ENCODE measurements at places on chromosomes 2 and 18.
A peak's percentile ranks its signal among the peaks of the same experiment; 100 is the strongest.

DNA sequence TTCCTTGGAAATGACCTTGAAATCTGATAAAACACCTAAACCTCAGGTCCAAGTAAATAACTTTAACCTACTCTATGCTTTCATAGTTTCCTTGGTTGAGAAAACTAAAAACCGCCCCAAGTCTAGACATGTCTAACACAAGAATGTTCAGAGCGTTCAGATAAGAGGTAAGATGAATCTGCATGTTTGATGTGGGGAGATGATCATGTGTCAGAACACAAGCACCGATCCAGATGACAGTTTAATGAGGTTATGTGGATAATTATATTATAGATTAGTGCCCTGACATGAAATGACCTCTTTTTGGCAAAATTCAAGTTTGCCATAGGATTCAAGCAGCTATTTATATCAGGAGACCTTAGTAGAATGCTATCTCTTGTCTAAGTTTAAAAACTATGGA, 729.8 kb upstream of the SOX11 start:
- no peak for DNase-seq

DNA sequence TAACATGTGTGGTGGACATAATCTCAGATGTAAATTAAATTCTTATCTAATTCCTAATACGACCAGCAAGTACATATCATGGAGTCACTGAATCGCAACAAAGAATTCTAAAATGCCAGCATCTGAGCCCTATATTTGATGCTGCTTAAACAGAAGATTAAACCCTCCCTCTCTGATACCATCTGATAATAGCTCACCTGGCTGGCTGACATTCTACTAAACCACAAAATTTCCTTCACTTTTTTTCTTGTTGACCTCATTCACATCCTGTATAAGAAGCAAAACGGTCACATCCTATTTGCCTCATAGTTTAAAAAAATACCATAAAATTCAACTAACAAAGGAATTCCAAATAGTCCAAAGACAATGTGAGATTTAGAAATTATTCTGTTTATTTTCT, 371.6 kb upstream of the SLC8A1 start:
- DNase-seq, result peak; percentile 16

- DNase-seq, result no peak
These were observed 408.7 kb upstream of the NRP2 start for GRCh38 chr2:205273627-205274026.

- DNase-seq, result no peak
These were observed 114.0 kb downstream of the DSEL start for GRCh38 chr18:67402543-67402942.

DNA sequence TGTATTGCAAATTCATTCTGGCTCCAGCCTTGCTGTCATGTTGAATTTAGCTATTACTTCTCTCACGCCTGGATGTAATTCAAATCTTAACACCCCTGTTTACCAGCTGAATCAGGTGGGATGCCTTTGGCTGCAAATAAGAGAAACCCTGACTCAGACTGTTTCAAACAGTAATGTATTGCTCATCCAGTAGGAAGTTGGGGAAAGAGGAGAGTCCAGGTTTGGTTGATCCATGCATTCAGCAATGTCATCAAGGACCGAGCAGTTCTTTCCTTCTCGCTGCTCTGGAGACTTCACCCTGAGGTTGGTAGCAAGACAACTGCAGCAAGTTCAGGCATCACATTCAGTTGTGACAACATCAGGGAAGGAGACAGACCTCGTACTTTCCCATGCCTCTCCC, 6.4 kb upstream of the DARS1 start:
- DNase-seq, result no peak

Data from CD4-positive, alpha-beta T cell treated with Interleukin-17A for 1 hour (primary cell).